IgD-negative memory B cell (primary cell): ENCODE measurements at places on chromosomes 12 and 14. TPM values are rescaled to one million over a fixed set of nuclear protein-coding genes. Genes with fewer than 3 reads are reported as not detected.

The SRRM4 gene
- not detected for polyA plus RNA-seq

The HOXC6 gene
- polyA plus RNA-seq: not detected

The SLC24A4 gene
- not detected for polyA plus RNA-seq

The STAC3 gene
- polyA plus RNA-seq: 2.4 TPM

The KRT1 gene
- polyA plus RNA-seq: 0.25 TPM
